ENCODE measurements at places on chromosomes 12 and 14. TPM values are rescaled to one million over a fixed set of nuclear protein-coding genes. Genes with fewer than 3 reads are reported as not detected.

Gene TMEM229B
- 33.2 TPM for total RNA-seq

Gene GPR65
- 3.0 TPM for total RNA-seq

Gene C14orf119
- total RNA-seq, result 46.1 TPM

Gene GYS2
- total RNA-seq, result not detected

Gene LGALS3
- 256 TPM for total RNA-seq

- DNase-seq, result no peak
Observed at GRCh38 chr14:32421781-32422180, 92.7 kb downstream of the AKAP6 start.

DNA sequence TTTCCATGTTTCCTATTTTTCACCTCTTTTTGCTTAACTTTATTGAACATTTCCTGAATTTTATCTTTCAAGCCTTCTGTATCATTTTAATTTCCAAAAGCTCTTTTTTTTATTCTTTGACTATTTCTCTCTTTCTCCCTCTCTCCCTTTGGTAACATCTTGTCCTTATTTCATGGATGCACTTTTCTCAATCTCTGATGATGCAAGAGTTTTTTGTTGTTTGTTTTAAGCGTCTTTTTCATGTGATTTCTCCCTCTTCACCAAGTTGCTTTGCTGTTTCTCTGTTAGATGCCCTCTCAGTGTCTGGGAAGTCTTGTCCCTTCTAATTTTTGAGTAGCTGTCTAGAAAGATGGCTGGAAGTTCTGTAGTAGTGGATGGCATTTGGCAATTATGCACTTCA is 62.6 kb downstream of the ANO6 start:
- no peak for DNase-seq

DNA sequence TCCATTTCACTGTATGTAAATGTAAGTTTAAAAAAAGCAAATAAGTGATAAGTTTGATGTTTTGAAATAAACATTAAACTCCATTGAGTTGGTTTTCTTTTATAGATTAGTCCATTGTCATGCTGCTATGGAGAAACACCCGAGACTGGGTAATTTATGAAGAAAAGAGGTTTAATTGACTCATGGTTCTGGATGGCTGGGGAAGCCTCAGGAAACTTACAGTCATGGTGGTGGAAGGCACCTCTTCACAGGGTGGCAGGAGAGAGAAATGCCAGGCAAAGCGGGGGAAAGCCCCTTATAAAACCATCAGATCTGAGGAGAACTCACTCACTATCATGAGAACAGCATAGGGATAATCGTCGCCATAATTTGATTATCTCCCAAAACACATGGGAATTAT is 48.4 kb upstream of the OXA1L start:
- DNase-seq, result no peak

- no peak for DNase-seq
Observed at GRCh38 chr12:89650239-89650638, 58.4 kb downstream of the ATP2B1 start.

- no peak for DNase-seq
Observed at GRCh38 chr12:9808504-9808903, 18.8 kb upstream of the KLRF1 start.

DNA sequence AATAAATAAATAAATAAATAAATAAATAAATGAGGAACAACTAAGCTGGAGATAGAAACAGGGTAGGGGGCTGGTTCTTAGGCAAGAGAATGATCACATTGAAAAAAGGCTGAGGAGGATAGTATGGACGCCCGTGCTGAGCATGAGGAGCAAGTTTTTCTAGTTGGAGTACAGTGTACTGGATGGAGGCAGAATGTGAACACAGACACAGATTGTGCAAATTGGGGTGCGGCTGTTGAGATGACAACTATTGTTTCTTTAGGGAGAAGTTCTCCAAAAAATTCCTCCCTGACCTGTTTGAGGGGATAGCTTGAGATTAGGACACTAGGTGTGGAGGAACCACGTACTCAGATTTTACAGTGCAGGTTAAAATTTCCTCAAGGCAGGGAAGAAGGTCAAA is 979 bp upstream of the BIN2 start:
- DNase-seq, result no peak

DNA sequence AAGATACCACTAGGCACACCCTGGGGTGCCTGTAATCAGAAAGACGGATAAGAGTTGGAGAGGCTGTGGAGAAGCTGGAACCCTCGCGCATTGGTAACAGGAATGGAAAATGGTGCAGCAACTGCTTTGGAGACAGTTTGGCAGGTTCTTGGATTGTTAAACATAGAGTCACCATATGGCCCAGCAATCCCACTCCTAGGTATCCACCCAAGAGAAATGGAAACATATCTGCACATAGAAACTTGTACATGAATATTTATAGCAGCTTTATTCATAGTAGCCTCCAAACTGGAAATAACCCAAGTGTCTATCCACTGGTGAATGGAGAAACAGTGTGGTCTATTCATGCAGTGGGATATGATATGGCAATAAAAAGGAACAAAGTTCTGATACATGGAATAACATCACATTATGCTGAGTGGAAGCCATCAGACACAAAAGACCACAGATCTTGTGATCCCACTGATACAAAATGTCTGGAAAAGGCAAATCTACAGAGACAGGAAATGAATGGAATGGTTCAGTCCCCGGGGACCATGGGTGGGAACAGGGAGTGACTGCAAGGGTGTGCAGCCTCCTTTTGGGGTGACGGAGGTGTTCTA is 45.4 kb downstream of the JAG2 start:
- DNase-seq, result no peak

GRCh38 chr12:106073179-106073578 is 65.6 kb downstream of the NUAK1 start:
- no peak for DNase-seq

- no peak for DNase-seq
Observed at GRCh38 chr12:32504591-32504990, 105.2 kb downstream of the FGD4 start.

DNA sequence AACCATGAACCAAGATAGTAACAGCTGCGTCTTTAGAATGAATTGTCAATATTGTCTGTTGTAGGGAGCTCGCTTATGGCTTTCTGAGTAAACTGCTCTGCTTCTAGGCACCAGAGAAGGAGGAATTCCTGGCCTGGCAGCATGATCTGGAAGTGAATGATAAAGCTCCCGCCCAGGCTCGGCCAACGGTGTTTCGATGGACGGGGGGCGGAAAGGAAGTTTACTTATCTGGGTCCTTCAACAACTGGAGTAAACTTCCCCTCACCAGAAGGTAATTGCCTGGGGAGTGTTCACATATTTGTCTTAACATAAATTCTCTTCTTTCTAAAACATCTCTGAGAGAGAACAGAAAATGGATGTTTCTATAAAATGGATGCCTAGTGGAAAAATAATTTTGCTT is 4.3 kb downstream of the PRKAB1 start:
- no peak for DNase-seq

DNA sequence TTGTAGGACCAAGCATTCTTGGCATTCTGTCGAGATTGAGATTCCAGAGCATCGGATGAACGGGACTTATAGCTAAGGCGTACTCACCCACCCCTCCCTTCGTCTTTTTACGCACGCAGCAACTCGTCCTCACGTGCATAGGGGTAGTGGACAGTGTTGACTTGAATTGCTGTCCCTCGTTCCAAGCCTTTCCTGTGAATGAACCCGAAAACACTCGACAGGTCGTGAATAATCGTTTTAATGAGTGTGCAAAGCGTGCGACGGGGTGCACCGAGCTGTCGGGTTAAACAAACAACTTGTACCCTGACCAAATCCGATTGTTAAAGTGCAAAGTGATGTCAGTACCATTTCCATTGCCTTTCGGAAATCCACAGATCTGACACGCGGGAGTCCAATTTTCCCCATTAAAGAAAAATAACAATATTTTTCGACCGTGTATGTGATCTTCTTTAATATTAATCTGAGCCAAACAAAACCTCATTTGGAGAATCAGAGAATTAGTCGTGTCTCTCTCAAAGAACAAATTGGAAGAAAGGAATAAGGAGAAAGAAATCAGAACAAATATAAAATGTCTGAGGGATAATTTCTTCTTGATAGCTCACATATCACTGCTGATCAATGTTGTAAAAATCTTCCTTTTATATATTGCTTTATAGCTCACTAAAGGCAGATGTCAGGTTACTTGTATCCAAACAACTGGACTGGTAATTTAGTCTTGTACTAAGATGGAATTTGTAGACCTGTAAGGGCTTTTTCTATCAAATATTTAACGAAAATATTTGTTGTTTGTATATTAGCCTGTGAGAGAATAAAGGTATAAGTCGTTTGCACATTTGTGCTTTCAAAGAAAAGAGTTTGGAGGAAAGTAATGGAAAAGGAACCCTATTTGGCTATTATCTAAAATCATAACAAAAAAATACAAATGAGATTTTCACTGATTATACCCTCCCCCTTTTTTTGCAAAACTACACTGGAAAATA is 11.8 kb downstream of the FOXG1 start:
- DNase-seq, result no peak

DNA sequence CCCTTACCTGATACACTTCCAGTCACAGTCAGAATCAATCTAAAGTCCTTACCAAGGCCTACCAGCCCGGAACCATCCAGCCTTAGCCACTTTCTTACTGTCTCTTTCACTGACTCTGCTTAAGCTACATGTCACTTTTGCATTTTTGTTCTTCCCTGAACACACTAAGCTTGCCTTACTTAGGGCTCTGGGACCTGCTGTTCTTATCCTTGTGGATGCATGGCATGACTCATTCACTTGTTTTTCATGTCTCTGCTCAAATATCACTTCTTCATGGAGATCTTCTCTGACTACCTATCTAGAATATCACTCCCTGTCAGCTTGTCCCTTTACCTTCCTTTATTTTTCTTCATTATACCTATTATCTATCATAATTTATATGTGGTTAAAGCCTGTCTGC is 65.6 kb upstream of the ZDHHC17 start:
- no peak for DNase-seq

GRCh38 chr12:116520225-116520760 is 38.9 kb upstream of the MAP1LC3B2 start:
- DNase-seq, result no peak

- no peak for DNase-seq
Observed at GRCh38 chr12:16063726-16064125, 152.6 kb downstream of the DERA start.

GRCh38 chr14:105323663-105324062 is 9.1 kb downstream of the PACS2 start:
- DNase-seq, result no peak

- DNase-seq, result no peak
Observed at GRCh38 chr12:76310110-76310509, 38.1 kb downstream of the BBS10 start.

- DNase-seq, result no peak
Observed at GRCh38 chr12:59803735-59804134, 207.9 kb downstream of the SLC16A7 start.

- no peak for DNase-seq
Observed at GRCh38 chr14:48546996-48547395, 871.6 kb upstream of the MDGA2 start.

DNA sequence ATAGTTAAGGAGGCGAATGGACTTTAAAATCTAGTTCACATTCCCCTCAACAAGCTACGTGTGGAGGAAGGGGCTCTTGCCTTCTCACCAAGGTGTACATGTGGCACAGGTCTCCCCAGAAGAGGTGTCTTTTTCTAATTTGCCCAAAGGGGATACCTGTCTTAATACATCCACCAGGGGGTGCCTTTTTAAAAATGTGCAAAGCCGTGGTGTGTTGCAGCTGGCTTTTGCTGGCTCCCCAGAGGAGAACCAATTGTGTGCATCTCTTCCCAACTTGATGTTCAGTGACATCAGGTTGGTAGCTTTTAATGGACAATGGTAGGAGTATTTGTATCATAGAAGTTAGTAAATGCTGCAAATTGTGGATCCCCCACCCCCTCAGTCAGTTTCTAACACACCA is 33.8 kb downstream of the CREBL2 start:
- peak; percentile 20 for DNase-seq

GRCh38 chr14:89618811-89619551 is 201.9 kb upstream of the FOXN3 start:
- peak; percentile 50 for DNase-seq

DNA sequence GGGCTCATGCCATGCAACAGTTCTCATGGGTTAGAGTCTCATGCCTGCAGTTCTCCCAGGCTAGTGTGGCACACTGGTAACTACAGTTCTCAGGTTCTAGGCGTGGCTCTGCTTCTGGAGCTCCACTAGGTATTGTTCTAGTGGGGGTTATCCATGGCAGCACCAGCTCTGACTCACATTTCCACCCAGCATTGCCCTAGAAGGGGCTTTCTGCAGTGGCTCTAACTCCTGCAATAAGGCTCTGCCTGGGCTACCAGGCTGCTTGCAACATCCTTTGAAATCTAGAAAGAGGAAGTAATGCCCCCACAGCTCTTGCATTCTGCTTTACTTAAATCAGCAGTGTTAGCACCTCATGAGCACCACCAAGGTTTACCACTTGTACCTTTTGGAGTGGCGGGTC is 220.3 kb upstream of the ARID2 start:
- no peak for DNase-seq

GRCh38 chr12:22529281-22530060 is 14.9 kb downstream of the C2CD5 start:
- DNase-seq, result no peak

GRCh38 chr14:37972941-37973887 is 234.5 kb upstream of the SSTR1 start:
- no peak for DNase-seq

DNA sequence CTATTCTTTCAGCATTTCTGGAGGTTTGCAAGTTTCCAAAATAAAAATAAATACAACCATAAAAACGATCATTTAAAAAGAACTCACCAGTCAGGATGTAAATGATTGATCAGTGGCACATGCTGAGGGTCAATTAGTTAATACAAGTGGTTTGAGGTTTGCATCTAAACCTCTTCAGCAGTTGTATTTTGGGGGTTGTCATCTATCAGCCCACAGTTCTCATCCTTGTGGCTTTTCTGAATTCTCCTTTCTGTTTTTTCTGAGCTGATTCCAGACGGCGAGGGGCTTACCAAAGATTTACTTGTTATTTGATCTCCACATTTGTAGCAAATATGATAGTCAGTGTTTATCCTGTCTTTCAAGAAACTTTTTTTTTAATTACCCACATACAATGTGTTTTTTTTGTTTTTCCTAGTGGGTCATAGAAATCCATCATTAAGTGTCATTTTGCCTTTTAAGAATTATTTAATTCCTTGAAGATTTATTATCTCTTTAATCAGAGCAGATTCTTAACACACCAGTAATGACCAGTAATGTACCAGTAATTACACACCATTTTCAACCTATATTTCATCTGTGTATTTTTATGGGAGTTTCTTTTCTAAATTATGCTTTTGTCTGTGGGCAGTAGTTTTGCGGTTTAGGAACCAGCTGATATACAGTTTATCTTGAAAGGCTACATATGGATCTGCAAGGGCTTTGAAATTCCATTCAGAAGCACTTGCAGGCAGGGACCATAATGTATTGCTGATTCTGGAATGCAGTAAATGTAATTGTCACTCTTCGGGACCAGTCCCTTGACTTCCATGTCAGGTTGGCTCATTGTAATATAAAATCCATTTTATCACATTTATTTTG is 56.3 kb upstream of the DAAM1 start:
- DNase-seq, result no peak

Data from mucosa of gallbladder (tissue), 1 donor.